T-helper 1 cell (primary cell): ENCODE measurements at places on chromosomes 16 and 17.

GRCh38 chr16:82987767-82988166, 361.0 kb downstream of the CDH13 start:
- DNase-seq: no peak

DNA sequence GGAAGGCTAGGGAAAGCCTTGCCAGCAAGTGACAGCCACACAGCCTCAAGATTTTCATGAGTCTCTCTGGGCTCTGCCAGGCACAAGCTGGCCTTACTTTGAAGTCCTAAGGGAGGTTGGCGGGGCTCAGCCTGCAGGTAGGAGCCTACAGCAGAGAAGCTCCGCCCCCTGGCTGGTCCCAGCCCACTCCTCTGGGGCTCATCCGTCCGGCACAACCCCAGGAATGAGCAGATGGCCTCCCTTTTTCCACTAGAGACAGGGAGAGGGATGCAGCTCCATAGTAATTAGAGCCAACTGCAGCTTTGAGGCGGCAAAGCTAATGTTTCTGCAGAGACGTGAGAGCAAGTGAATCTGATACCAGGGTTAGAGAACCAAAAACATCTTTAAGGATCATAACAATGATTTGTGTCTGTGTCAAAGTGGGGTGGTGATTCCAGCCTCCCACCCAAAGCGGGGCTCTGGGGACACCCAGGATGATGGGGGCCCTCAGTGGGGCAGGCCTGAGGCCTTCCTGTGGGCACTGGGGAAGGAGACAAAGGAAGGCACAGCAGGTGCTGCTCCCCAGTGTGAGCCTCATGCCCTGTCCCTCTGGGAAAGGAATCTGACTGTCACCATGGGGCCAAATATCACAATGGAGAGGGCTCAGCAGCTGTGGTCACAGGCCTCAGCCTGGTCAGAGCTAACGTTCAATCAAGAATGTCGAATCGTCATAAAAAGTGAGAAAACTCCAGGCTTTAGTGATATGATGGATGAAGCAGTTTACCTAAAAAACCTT, 61.5 kb downstream of the RBFOX3 start:
- no peak for DNase-seq

- DNase-seq: no peak
Observed at GRCh38 chr16:84826558-84826941, 6.8 kb downstream of the CRISPLD2 start.

- no peak for DNase-seq
Observed at GRCh38 chr16:31250782-31251384, 8.9 kb upstream of the ITGAM start.

GRCh38 chr17:75531721-75532072, 6.2 kb downstream of the LLGL2 start:
- DNase-seq: no peak

GRCh38 chr16:19419698-19420075, 2.0 kb downstream of the TMC5 start:
- DNase-seq: no peak

- DNase-seq: no peak
Observed at GRCh38 chr16:72974142-72974769, 73.7 kb downstream of the ZFHX3 start.

DNA sequence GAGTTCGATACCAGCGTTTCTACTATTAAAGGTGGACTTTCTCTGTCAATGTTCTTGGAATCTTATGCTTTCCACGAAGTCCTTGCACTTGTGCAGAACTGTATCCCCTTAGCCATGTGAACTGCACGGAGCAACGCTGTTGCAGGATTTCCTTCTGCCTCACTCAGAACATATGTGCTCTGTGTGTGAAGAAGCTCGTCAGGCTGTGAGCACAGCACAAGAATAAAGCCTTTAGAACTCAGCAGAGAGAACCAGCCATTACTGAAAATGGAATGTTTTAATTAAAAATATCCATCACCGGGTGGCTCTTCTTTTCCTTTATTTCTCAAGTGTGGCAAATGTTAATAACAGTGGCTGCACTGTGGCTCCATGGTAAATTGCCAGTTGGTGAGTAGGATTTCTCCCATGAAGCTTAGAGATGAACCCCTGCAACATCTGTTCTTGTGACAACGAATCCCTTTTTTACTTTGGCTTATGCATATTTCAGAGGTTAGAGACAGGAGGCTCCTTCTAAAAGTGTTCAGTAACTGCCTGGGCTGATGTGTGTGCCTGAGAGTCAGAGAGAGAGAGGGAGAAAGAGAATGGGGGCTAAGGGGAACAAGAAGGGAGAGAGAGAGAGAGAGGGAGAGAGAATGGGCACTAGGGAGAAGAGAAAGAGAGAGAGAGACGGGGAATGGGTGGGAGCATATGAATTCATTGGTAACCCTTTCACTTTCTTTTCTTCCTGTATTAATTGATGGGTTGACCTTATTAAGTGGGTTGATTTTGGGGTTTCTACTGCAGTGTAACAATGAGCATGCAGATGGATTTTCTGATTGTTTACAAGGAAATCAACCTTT, 50.0 kb downstream of the RPTOR start:
- DNase-seq: no peak

- DNase-seq: no peak
Observed at GRCh38 chr17:64171041-64171440, 41.1 kb upstream of the ERN1 start.

DNA sequence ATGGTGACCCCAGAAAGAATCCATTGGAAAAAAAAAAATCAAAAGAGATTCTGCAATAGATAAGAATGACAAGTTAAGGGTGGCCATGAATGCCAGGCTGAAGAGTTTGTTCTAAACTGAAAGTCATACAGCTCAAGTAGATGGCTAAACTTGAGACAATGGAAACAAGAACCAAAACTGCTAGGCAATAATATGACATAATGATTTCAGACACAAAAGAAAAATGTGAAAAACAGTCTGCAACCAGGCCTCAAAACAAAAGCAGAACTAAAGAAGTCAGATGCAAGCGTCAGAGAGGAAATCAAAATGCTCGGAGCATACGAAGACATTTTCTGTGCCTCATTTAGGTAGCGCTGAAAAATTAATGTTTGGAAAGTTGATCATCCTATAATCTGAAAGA, 54.4 kb upstream of the YPEL2 start:
- DNase-seq: no peak

- DNase-seq: no peak
Observed at GRCh38 chr17:21014498-21014897, 28.3 kb downstream of the USP22 start.

DNA sequence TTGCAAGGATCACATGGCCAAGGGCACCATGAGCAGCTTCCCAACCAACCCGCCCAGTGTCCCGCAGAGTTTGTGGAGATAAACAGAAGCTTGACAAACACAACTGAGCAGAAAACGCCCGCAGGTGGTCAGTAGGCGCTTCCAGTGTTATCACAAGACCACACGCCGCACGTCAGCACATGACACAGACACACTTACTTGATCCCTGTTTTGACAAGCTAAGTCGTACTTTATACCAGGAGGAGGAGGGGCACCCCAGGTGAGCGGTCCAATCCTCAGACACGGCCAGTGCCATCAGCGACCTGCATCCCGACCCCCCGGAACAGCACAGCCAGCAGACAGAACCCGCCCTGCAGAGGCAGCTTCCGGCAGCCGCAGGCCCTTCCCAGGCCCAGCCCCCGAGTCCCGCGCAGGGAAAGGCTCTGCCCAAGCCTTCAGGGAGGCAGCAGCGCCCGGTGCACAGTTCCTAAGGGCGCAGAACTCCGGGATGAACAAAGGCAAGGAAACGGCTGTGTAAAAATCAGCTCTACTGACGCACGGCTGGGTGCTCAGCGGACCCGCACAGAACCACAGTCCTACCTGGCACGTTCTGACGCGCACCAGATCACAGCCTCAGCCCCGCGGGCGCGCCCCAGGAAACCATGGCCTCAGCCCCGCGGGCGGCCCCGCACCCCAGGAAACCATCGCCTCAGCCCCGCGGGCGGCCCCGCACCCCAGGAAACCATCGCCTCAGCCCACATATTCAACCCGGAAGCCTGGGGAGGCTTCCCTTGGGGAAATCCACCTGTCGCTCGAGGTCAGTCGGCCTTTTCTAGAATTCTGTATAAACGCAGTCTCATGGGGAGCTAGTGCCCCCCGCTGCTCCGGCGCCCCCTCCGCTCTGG, 27.8 kb downstream of the AXIN1 start:
- peak; percentile 62 for DNase-seq

DNA sequence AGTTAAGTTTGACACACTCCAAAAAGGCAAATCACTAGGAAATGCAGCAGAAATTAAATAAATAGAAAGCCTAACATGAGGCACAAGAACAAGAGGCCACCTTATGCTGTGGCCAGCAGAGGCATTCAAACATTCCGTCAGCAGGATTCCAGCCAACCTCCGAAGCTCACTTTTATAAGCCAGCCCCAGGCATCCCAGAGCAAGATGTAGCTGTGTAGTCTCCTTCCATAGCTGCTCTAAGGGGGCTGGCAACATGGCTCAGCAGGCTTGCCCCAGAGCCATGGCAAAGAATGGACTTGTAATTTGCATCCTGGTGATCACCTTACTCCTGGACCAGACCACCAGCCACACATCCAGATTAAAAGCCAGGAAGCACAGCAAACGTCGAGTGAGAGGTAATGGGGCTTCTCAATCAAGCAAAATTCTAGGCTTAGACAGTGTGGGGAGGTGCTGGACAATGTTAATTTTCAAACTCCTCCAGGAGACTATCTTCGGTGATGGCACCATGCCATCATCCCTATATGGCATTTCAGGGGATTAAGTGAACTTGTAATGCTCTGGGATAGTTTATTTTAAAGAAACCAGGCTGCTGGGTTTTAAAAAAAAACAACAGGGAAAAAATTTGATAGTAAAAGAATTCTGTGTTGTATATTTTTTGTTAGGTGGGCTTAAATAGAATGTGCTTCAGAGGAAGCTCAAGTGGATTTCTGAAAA, at the start of gene CLEC3A:
TSS of gene CLEC3A (plus strand) at position 202 of the 714 bp plus-strand sequence. CDS start at position 281, 79 bp downstream.
- no peak for DNase-seq

DNA sequence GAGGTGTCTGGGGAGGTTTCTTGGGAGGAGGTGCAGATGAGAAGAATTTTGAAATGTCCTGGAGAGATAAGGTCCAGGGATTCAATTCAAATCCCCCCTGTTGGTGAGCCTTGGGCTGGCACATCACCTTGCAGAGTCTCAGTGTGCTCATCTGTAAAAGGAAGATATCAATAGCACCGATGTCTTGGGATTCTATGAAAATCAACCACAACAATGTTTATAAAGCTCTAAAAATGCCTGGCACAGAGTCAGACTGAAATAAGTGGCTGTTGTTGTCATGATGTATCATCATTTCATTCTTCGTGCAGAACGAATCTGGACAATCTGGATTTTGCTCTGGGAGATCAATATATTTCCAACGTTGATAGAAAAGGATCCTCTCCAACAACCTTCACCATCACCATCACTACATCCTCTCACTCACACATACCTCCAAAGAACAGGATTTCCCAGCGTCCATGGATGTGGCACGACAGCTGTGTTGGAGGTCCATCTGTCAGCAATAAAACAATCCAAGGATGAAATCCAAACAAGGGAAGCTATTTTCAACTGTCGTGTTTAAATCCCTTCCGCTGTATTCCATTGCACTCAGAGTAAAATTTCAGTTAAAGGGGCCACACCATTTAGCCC, 393.7 kb upstream of the DYNLRB2 start:
- no peak for DNase-seq

DNA sequence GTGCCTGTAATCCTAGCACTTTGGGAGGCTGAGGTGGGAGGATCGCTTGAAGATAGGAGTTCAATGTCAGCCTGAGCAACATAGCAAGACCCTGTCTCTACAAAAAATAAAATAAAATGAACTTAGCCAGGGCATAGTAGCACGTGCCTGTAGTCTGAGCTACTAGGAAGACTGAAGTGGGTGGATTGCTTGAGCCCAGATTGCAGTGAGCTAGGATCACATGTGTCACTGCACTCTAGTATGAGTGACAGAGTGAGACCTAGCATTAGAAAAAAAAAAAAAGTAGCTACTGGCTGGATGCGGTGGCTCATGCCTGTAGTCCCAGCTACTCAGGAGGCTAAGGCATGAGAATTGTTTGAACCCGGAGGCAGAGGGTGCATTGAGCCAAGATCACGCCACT, 6.0 kb downstream of the ADAP2 start:
- no peak for DNase-seq

- no peak for DNase-seq
Observed at GRCh38 chr16:85569615-85570212, 43.4 kb upstream of the GSE1 start.

DNA sequence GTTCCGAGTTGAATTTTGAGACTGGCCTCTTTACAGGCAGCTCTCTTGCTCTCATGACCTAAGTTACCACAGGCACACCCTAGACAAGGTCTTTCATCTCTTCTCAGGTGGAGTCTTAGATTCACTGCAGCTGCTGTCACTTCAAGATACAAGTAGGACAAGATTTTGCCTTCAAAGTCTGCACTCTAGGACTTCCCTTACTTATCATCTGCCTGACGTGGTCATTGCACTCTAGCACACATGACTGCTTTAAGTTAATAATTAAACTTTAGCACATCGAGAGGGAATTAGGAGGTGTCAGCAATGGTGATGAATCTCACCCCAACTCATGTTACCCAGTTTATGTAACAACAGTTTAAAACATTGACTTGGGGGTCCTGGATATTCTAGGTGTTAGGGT, 25.6 kb downstream of the RNF135 start:
- DNase-seq: no peak

DNA sequence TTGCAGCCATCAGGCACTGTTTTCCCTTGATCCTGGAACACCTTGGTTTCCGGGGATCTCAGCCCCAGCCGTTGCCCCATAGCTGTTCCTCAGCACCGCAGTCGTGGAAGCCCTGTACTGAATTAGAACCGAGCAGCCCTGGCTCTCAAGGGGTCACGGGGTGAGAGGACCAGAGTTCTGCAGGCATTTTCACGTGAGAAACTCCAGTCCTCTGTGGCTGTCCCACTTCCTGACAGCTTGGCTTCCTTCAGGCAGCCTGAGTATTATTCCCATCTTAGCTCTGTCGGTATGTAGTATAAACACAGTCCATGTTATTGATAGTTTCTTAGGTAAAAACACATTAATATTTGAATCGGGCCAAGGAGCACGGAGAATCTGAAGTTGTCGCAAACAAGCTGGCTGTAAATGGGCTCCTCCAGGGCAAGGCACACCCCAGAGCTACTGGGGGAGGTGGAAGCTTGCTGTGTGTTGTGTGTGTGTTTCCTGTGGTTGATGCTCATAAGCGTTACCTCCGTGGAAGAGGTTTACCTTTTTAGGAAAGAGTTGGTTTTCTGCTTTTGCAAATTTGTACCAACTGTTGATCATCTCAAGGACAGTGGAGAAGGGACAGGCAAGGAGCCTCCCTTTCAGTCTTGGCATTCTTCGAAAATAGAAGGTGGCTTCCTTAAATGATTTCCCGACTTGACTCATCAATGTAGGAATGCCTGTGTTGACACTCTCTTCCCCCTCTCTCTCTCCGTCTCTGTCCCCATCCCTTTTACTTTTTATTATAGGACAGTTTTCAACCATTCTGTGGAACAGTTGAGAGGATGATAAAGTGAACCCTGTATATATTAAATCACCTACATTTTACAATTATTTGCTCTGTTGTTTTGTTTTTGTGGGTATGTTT, 208.9 kb upstream of the CHMP6 start:
- DNase-seq: peak; percentile 32

DNA sequence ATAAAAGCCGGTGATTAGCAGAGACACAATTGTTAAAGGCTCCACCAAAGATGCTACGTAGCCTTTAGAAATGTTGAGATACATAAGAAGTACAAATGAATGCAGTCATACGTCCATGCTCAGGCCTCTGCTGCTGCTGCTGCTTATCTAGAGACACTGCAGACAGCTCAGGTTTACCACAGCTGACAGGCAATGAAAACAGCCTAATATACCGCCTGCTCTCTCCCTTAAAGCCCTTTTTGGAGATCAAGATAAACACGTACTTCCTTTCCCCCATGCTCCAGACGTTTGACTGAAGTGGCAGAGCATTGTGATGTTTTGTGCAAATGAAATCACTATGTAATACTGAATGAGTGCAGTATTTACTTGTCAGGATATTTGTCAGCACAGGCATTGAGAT, 185.3 kb downstream of the AATF start:
- DNase-seq: no peak
